GM10248 (cell line): ENCODE measurements at places on chromosomes 16 and 17.

DNA sequence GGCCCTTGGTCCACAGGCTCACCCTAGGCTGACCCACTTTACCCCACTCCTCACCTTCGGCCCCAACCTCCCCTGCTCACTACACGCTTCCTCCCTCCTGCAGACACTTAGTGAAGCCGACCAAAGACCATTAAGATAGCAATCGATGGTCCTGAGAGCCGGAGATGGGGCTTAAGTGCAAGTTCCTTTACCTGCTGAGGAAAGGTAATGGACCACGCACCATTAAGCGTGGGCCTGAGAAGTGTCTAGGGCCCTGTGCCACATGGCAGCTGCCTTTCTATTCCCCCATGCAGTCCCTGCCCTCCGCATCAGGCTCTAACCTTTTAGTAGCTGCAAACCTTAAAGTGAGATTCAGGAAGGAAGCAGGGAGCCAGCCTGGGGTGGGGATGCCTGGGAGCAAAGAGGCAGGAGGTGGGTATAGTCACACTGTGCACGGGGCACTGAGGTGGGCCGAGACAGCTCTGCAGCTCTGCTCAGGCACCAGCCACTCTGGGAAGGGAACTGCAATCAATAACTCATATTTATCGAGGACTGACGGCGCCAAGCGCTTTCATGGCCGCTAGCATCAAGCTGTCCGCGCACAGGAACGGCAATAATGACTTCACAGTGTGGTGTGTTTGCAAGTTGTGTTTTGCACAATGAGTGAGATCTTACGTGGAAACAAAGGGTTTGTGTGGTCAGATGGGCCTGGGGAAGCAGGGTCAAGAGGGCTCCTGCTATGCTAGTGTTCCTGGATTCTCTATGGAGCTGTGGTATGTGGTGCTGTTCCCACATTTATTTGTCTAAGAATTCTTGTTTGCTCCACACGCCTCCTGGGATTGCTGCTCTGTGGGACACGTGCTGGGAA is 84.9 kb upstream of the CDC42EP4 start:
- no peak for DNase-seq

- no peak for DNase-seq
Observed at GRCh38 chr16:28990375-28991040, 5.7 kb downstream of the LAT start.

GRCh38 chr16:52404546-52404945 is 142.4 kb downstream of the TOX3 start:
- no peak for DNase-seq

- DNase-seq, result no peak
Observed at GRCh38 chr17:80261895-80262279, 1.2 kb downstream of the RNF213 start.
